ENCODE measurements at places on chromosomes 3 and 15.

DNA sequence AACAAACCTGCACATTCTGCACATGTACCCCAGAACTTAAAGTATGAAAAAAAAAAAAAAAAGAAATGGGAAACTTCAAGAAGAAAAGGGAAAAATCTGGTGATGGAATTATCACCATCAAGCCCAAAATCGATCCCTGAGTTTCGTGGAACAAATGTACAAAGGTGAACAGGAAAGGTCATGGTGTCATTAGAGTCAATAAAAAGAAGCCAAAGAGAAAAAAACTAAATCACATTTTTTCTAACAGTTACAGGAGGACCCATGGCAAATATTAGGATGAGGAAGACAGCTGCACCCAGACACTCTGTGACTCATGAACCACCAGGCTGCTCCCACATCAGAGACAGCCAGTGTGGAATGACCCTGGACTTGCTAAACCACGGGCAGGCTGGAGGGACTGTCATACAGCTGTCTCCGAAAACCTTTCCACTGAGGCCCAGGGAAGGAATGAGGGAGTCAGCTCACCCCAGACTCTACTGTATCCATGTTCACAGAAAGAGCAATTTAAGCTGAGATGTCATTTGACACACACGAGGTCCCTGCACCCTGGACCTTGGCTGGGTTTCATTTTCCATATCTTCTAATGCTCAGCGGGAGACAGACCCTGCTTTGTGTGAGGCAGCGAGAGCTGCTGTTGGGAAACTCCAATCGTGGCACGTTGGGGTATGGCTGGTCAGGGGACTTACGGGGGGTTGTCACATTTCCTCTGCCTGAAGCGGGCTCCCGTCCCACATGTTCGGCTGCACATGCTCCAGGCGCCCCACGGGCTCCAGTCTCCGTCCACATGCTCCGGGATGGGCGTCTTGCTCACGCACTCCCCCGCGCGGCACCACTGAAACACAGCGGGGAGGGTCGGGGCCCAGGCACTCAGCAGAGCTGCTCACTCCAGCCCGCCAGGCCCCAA is 210.2 kb downstream of the ADAMTS17 start:
- DNase-seq, result peak; percentile 18

DNA sequence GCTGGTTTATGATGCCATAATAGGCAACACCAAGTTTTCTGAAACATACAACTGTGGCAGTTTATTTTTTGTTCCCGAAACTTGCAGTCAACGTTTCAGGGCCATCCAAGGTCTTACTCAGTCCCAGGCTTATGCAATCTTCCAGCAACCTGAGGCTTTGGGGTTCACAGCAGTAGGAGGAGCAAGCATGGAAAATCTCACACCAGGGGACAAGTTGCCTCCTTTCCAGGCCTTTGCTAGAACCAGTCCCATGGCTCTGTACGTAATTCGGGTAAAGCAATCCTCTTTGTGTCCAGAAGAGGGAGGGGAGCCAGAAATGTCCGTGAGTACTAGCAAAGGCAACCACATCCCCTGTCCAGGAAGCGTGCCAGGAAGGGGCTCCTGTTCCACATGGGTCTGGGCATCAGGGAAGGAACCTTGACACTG is 4.7 kb upstream of the FAM240A start:
- DNase-seq, result no peak

- DNase-seq, result no peak
Observed at GRCh38 chr15:75361989-75362641, 6.3 kb downstream of the MAN2C1 start.

DNA sequence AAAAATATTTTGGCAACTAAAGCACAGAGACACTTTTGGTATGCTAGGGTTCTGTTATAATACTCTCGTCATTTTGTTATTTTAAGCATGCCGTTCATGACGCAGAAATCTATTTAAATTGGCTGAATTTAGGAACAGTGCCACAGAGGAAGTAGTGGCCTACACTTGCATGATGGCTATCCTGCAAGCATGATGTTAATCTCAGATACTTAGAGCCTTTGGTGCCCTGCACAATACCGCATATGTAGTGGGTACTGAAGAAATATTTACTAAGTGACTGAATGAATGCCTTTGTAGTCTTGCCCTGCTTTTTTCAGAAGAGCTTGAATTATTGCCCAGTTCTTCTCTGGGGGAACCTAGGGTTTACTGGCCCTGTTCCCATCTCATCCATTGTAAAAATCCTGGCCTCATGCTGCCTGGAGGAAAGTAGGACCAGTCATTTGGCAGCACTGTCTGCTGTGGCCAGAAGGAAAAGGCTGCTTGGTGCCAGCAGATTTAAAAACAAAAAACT is 79.0 kb downstream of the SERPINI1 start:
- DNase-seq, result no peak

DNA sequence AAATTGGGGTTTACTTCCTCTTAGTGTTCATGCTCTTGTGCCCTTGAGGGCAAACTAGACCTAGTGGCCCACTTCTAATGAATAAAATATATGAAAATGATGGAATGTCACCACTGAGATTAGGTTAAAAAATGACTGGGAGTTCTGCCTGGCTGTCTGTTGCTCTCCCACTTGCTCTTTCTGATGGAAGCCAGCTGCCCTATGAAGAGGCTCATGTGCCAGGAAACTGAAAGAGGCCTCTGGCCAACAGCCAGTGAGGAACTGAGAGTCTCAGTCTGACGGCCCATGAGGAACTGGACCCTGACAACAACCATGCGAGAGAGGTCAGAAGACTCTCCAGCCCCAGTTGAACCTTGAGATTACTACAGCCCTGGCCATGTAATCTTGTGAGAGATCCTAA is 107.1 kb upstream of the FHIT start:
- peak; percentile 50 for DNase-seq
